ENCODE measurements at places on chromosomes 16 and 17.

DNA sequence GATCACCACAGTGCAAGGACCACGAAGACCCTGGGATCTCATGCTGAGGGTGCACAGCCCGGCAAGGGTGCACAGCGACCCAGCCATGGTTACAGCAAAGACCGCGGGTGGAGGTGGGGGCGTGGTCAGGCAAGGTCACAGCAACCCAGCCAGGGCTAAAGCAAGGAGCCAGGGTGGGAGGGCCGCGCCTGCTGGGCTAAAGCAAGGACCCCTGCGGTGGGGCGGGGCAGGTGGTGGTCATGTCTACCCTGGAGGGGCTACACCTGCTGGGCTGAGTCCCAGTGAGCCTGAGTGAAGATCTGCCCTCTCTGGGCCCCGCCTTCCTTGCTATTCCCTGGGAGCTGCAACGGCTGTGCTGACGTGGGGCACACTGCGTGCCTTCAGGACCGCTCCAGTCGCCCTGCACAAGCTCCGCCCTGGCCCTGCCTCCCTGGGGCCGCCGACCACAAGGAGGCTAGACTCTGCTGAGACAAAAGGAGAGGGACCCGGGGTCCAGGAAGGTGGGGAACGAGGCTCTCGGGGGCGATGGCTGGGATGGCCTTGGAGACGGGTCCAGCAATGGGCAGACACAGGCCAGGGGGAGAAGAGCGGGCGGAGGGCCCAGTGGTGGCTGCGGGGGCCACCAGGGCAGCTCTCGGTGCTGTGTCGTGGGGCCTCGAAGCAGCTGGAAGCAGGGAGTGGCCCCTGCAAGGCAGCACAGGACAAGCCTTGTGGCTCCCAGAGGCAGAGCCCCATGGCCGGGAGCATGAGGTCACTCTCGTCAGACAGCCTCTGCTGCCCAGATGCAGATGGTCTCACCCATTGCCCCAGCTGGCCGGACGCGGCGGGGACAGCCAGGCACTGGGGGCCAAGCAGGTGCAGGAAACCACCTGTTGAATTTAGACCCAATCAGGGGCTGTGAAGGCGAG lies 52.8 kb downstream of the CBFA2T3 start:
- DNase-seq, result no peak

DNA sequence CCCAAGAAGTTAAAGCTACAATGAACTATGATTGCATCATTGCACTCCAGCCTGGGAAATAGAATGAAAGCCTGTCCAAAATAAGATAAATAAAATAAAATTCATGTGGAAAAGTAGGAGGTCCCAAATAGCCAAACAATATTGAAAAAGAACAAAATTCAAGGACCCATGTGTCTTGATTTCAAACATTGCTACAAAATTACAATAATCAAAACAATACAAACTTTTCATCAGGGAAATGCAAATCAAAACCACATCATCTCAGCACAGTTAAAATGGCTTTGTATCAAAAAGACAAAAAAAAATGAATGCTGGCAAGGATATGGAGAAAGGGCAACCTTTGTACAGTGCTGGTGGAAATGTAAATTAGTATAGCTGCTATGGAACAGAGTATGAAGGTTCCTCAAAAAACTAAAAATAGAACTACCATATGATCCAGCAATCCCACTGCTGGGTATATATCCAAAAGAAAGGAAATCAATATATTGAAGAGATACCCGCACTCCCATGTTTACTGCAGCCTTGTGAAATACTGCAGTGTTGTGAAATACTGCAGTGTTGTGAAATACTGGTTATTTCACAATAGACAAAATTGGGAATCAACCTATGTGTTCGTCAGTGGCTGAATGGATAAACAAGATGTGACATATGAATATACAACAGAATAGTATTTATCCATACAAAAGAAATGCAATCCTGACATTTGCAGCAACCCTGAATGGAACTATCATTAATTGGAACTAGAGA lies 24.5 kb upstream of the ZNF287 start:
- DNase-seq, result no peak

GRCh38 chr17:8896087-8896486 lies 28.6 kb upstream of the PIK3R6 start:
- no peak for DNase-seq

DNA sequence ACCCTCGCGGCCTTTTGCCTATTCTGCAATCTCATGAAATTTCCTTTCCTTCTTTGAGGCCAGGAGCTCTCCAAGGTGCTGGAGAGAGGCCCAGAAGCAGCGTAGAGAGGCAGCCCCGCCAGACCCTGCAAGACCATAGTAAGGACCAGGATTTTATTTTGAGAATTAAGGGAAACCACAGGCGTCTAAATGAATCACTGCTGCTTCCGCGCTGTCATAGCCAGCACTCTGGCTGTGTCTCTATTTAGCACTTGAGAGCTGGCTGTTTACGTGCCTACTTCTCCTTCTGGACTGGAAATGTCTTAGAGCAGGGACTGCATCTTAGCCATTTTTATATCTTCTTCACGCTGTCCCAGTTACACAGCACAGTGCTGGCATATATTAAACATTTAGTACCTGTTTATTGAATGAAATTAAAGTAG lies 37.6 kb upstream of the PIRT start:
- peak; percentile 36 for DNase-seq

DNA sequence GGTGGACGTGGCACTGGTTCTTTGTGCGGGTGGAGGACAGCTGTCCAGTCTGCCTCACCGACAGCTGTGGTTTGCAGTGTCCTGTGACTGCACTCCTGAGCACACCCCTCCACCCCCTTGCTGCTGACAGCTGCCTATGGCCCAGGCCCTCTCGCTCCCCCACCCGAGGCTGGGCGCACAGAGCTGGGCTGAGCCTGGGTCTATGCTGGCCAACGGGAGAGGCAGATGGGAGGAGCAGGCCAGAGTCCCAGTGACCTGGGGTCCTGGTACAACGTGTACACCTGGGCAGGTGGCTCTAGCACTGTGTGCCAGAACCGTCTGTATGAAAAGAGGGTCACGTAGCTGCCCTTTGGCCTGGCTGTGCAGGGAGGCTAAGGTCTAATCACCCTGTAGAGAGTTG lies 30.5 kb downstream of the BAIAP2 start:
- DNase-seq, result no peak

GRCh38 chr16:84749072-84749471 lies 49.3 kb downstream of the USP10 start:
- no peak for DNase-seq

DNA sequence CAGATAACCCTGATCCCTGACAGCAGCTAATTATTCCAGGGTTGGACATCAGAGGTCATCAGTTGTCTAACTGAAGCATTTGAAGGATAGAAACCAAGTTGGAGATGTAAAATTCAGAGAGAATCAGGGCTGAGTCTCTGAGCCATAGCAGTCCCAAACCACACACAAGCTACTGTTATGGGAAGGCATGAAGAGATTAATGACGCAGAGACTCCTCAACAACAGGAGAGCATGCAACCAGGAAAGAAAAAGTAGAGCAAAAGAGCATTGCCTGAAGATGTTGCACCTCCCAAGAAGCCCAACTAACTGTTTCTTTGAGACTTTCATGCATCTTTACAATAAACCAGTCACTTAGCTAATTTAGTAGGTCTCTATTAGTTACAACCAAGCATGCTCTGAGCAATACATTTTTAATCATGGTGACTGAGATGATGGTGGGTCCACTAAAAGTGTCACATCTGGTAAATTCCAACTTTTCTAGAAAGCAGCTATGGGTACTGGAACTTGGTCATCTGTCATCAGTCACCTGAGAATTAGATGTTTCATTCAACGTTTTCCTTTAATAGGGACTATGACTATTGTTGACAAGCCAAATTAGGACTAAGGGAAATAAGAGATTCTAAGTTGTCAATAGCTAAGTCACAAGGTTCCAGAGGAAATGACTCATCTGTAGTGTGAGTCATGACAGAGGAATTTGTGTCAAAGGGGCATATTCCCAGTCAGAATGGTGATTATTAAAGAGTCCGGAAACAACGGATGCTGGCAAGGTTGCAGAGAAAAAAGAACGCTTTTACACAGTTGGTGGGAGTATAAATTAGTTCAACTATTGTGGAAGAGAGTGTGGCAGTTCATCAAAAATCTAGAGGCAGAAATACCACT lies 239.8 kb downstream of the CHD9NB start:
- DNase-seq, result no peak

GRCh38 chr17:12730931-12731521 lies 58.3 kb upstream of the ARHGAP44 start:
- no peak for DNase-seq

GRCh38 chr17:55598495-55598894 lies 87.2 kb upstream of the SMIM36 start:
- DNase-seq, result no peak

DNA sequence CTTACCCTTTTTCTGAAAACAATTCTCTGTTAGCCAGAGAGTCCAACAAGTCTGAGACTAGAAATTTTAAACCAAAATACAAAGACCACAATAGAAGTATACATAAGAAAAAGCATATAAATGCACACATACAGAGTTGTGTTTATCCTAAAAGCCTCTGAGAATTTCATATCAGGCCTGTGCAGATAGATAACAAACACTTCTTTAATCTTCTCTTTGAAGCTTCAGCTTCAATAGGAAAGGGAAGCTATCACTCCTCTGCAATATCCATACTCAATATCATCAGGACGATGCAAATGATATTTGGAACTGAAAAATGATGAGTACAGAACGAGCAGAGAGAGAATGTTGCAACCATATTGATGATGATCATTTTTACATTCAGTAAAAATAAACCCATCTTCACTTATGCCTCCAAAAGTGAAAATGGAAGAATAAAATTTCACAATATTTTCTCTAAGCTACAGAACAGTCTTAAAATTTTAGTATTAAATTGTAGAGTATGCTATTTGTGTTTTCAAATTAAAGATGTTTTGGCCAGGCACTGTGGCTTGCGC lies 61.6 kb downstream of the SKAP1 start:
- DNase-seq, result no peak

DNA sequence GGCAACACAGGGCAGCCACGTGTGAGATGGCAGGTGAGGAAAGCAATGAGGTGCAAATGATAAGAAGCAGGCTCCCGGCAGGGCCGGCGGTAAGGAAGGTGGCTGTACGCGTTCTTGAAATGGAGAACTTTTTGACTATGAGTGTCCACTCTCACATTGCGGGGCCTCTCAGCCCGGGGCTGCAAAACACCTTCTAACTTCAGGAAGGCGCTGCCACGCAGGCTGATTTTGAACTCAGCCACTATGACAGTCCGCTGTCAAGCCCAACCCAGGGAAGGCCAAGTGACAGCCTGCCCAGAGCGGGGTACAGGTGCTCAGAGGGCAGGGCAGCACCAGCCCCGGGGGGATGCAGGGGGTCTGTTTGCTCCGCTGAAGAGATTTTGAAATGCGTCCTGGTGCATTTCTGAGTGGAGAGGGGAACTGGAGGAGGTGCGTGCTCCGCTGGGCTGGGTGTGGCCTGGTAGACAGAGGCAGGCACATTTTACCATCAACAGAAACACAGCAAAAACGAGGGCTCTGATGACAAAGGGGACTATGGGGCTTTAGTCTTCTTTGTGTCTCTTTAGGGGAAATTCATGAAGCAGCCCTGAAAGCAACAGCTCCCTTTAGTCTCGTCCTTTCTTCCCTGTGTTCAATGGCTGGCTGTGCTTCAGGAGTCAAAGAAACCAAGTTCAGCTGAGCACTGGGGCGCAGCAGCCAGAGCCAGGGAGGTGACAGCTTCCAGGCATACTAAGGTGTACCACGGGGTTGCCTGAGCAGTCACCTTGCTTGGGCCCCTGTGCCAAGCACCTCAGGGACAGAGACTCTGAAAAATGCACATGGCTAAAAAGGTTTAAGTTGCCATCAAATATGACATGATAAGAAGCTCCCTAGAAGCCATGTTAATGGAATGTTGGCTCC lies 14.6 kb upstream of the SREBF1 start:
- no peak for DNase-seq

- DNase-seq, result no peak
Measured at GRCh38 chr17:80952291-80952690, 39.4 kb upstream of the CHMP6 start.

GRCh38 chr16:47578573-47578972 lies 117.4 kb downstream of the PHKB start:
- no peak for DNase-seq

- peak; percentile 85 for DNase-seq
Measured at GRCh38 chr17:76726776-76727718, at the start of gene METTL23. Gene METTL23, plus strand, starts transcription at chr17:76726839. Its CDS starts 2,872 bp downstream, at chr17:76729711.

- DNase-seq, result no peak
Measured at GRCh38 chr16:17413508-17413907, 57.3 kb downstream of the XYLT1 start.

- DNase-seq, result no peak
Measured at GRCh38 chr16:11370084-11370931, 25.0 kb downstream of the RMI2 start.

- no peak for DNase-seq
Measured at GRCh38 chr17:50863931-50864330, 2.2 kb downstream of the TOB1 start.

DNA sequence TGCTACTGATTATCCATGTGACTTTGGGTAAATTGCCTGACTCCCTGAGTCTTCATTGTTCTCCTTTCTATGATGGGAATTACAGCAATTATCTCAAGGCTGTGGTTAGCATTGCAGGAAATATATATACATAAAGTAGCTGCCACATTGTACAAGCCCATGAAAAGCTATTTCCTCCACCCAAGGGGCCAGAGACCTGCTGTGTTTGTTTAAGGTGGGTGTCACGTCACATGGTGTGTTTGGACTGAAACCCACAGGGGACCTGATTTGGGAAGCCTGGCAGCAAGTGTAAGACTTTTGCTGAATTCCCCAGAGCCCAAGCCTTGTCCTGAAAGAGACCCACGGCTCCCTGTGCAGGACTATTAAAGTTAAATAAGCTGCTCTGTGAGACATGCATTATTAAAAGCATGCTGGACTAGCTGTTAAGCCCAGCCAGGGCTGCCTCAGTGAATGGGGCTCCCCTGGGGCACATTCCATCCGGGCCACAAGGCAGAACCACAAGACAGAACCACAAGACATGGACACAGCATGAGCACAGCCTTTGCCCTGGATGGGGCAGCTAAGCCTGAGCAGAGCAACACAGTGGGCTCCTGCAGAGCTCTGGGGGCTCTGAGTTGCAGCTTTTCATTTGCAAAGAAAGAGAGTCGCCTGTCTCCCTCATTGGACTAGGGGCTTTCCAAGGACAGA lies 148.9 kb downstream of the SPACA3 start:
- DNase-seq, result no peak

DNA sequence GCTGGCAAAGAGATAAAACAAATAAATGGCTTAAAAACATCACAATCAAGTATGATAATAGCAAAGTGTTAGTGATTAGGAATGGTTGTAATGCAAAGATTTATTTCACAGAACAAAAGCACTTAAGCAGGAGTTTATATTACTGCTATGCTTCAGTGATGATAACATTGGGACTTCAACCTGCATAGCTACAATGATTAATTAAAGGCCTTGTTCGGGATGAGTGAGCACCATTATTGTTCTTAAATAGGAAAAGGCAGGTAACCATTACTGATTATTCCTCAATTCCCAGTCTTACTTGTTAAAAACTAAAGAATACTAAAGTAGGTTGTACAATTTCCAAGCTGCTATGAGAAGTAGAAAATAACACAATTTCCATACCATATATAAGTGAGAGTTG lies 1247.5 kb upstream of the CDH8 start:
- DNase-seq, result no peak

GRCh38 chr17:75755990-75756389 lies 9.0 kb downstream of the GALK1 start:
- DNase-seq, result no peak

- DNase-seq, result no peak
Measured at GRCh38 chr17:79049821-79050220, 24.8 kb upstream of the ENGASE start.

GRCh38 chr16:78324649-78325285 lies 225.3 kb downstream of the WWOX start:
- no peak for DNase-seq
